ENCODE measurements at places on chromosomes 6 and 20. TPM values are rescaled to one million over a fixed set of nuclear protein-coding genes. Genes with fewer than 3 reads are reported as not detected.

- H3K4me3 ChIP-seq, result peak overlapping the region; percentile 3
- peak; percentile 98 for DNase-seq
- peaks cover 2% of the 10 kb centered on the region for H3K36me3 ChIP-seq
- H3K4me1 ChIP-seq, result peaks cover 22% of the 10 kb centered on the region
- no peaks in the 10 kb centered on the region for H3K27me3 ChIP-seq
These were observed 22.7 kb downstream of the TAF11 start for GRCh38 chr6:34865107-34865506.

- no peaks in the 10 kb centered on the region for H3K36me3 ChIP-seq
- no peak overlapping the region for H3K27ac ChIP-seq
- H3K4me1 ChIP-seq, result no peaks in the 10 kb centered on the region
- H3K27me3 ChIP-seq, result no peaks in the 10 kb centered on the region
- H3K4me3 ChIP-seq, result no peak overlapping the region
These were observed 50.7 kb downstream of the NOX3 start for GRCh38 chr6:155404937-155405336.

The DEFB114 gene
- total RNA-seq, result not detected

The IYD gene
- not detected for total RNA-seq

- DNase-seq, result no peak
- H3K4me3 ChIP-seq, result no peak overlapping the region
- no peaks in the 10 kb centered on the region for H3K36me3 ChIP-seq
- H3K4me1 ChIP-seq, result no peaks in the 10 kb centered on the region
- H3K27me3 ChIP-seq, result peaks cover 6% of the 10 kb centered on the region
These were observed 139.8 kb upstream of the BACH2 start for GRCh38 chr6:90436403-90436802.

DNA sequence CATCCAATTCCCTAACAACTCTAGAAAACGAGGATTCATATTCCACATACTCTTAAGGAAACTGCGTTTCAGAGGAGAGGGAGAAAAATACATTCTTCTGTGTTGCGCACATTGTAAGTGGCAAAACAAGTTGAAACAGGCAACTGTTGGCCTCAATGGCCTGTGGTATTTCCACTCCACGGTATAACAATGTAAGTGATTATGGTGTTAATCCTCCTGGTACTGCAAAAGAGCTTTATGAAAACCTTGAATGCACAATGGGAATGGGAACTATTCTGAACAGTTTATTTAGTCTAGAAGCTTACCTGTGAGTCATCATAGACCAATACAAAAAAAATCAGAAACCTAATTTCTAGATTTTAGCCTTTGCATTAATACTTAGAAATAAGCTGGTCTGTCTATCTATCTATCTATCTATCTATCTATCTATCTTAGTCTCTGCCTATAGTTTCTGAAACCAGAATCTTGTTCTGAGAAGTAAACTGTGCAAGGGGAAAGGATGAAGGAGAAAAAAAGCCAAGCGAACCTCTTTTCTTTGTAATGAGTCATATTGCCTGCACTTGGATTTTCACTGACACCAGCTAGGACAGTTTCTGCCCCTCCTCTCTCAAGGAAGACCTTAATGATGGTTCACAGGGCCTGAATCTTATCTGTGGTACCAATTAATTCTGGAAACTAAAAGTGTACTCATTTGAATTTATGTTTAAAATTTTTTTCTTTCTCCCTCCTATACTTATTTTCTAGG is 101.5 kb downstream of the RNF144B start:
- H3K27ac ChIP-seq, result no peak overlapping the region
- peaks cover 4% of the 10 kb centered on the region for H3K27me3 ChIP-seq
- H3K4me3 ChIP-seq, result no peak overlapping the region
- no peaks in the 10 kb centered on the region for H3K36me3 ChIP-seq
- H3K4me1 ChIP-seq, result no peaks in the 10 kb centered on the region

- no peak overlapping the region for H3K4me3 ChIP-seq
- no peak for DNase-seq
- no peak overlapping the region for H3K27ac ChIP-seq
- H3K4me1 ChIP-seq, result no peaks in the 10 kb centered on the region
- H3K27me3 ChIP-seq, result no peaks in the 10 kb centered on the region
These were observed 224.9 kb downstream of the FARS2 start for GRCh38 chr6:5486214-5486613.

All from endothelial cell of umbilical vein (primary cell).